ENCODE measurements at places on chromosomes 2 and 18.

DNA sequence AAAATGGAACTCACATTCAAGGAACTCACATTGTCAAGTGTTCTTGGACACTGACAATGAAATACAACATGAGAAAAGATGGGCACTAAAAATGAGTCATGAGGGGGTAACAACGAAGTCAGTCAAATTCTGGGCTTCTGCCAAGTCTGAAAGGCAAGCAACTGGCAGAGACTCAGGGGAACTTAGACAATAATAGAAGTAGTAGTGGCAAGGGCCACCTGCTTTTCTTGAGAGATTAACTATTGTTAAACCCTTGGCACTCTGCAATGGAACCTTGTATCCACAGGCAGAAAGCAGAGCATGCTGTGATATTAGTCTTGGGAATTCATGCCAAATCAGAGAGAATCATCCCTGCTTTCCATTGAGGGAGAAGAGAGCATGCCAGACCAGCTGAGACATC lies 382.6 kb upstream of the CDH2 start:
- DNase-seq, result no peak

- no peak for DNase-seq
Measured at GRCh38 chr2:23430263-23430662, 45.3 kb downstream of the KLHL29 start.

- peak; percentile 45 for DNase-seq
Measured at GRCh38 chr2:241768251-241768711, 8.3 kb upstream of the GAL3ST2 start.

- DNase-seq, result no peak
Measured at GRCh38 chr2:117536139-117536538, 278.4 kb upstream of the DDX18 start.

GRCh38 chr2:64029116-64029665 lies 10.0 kb upstream of the VPS54 start:
- no peak for DNase-seq

DNA sequence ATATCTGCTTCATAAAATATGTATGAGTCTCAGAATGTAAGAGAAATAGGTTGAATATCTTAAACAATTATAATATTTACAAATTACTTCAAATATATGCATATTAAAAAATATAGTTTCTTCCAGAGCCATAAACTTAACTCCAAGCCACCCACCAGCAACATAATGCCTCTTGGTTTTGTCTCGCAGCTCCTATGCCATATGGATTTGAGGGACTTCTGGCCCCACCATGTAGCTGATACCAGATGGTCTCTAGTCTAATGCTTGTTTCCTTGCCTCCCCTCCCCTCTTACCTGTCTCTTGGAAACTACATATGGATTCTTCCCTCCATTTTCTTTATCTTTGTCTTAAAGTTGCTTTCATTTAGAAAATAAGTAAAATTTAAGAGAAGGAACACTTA lies 114.3 kb downstream of the GCA start:
- DNase-seq, result no peak

DNA sequence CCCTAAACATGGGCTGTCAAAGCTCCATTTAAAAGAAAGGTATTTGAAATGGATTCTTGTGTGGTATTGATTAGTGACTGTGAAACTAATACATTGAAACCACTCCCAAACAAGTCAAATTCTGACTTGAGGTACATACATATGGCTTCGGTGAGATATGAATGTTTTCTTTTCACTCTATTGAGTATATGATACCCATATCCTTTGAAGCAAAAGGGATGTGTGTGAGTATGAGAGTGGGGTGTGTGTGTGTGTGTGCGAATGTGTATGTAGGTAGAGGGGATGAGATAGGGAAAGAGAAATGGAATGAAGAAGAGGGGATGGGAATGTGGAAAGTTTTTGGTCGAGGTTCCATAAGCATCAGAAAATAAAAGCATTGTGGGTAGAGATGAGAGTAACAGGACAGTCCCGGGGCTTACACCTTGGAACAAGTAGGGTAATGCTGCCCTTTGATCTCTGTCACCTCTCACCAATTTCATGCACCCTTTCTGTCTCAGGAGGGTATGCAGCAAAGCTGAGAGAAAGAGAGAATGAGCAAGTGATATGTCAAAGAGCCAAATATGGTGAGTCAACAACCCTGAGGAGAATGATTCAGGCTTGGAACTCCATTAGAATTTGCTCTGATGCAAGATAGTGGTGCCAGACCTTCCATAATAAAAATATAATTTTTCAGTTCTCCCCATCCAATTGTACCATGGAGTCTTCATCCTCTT lies 64.0 kb upstream of the ZEB2 start:
- DNase-seq, result no peak

- no peak for DNase-seq
Measured at GRCh38 chr2:68831686-68832232, 39.4 kb downstream of the BMP10 start.

- DNase-seq, result peak; percentile 6
Measured at GRCh38 chr2:201223089-201224073, 37.0 kb upstream of the CASP8 start.

DNA sequence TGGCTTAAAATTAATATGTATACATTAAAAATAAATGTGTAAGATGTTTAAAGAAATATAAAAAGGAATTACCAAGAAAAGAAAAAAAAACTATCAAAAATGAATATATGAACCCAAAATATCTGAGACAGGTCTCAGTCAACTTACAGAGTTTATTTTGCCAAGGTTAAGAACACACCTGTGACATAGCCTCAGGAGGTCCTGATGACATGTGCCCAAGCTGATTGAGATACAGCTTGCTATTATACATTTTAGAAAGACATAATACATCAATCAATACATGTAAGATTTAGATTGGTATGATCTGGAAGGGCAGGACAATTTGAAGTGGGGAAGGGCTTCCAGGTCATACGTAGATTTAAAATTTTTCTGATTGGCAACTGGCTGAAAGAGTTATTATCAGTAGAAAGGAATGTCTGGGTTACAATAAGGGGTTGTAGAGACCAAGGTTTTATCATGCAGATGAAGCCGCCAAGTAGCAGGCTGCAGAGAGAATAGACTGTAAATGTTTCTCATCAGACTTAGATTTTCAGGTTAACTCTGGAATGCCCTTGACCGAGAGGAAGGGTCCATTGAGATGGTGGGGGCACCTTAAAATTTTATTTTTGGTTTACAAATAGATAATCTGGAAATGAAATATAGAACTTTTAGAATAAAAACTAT lies 74.7 kb downstream of the EXOC6B start:
- DNase-seq, result no peak

- no peak for DNase-seq
Measured at GRCh38 chr2:231394211-231395141, 1.0 kb upstream of the B3GNT7 start.

DNA sequence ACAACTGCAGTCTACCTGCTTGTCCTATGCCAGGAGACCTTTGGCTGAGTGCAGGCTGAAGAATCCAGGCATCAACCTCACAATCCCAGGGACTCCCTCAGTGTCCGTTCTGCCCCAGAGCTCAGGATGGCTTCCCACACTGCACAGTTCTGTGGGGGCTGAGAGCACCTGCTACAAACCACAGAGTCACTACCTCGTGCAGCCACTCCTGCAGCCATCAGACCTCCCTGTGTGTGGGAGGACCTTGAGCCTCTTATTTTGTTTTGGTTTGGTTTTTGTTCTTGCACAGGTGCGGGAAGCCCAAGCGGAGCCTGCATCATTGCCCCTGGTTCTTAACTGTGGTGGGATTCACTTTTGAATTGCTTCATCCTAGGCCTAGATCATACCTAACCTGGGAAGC lies 31.0 kb downstream of the NAT8 start:
- DNase-seq, result no peak

- no peak for DNase-seq
Measured at GRCh38 chr2:3305952-3306351, 71.7 kb downstream of the EIPR1 start.

- peak; percentile 82 for DNase-seq
Measured at GRCh38 chr2:27018142-27018541, 14.6 kb upstream of the TMEM214 start.

GRCh38 chr2:13652531-13653313 lies 936.0 kb downstream of the TRIB2 start:
- DNase-seq, result no peak

- no peak for DNase-seq
Measured at GRCh38 chr2:37711308-37711731, 39.9 kb upstream of the CDC42EP3 start.

Data from left lobe of liver (tissue), 2 donors.